ENCODE measurements at places on chromosomes 2 and 18.

DNA sequence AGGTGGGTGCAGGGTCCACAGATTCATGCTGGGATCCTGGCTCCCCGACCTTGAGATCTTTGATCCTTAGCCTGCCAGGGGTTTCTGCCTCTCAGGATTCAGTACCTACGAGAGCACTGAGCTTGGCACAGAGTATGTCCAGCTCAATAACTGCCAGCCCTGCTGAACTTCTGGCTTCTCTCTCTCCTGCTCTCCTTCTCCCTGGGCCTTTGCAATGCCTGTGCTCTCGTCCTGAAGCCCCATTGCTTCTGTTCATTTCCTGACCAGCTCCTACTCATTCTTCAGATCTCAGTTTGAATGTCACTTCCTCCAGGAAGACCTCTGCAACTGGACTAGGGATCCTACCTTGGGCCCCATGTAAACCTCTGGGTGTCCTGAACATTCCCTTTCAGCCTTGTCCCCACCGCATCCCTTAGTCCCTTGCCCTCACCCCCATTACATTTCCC, 113.8 kb upstream of the HAAO start:
- H3K36me3 ChIP-seq = no peaks in the 10 kb centered on the region
- no peak overlapping the region for H3K4me3 ChIP-seq
- H3K27ac ChIP-seq = no peak overlapping the region
- peaks cover 43% of the 10 kb centered on the region for H3K27me3 ChIP-seq

DNA sequence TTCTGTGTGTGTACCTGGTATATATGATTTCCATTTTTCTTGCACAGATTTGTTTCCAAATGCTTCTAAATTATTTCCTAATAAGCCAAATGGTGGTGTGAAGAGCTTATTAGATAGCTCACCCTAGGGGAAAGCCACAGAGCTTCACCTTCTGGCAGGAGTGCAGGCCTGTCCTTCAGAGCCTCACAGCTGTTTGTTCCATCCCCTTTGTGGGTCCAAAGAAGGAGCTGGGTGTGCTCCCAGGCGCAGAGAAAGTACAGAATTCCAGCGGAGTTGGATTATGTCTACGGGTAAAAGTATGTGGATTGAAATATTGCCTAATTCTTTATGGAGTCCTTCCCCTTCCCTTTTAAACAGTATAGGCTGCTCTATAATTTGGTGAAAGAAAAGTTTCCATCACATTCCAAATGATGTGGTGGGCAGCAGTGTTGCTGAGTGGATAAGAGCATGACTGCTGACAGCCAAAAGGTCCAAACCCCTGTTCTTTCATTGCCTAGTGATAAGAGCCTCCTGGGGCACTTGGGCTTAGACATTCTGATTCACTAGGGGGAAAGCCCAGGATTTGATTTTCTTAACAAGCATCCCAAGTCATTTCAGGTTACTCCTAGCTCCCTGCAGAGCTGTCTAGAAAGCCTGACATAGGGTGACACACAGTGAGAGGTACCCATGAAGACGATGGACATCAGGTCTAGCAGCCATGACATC, 86.6 kb downstream of the WDSUB1 start:
- H3K27me3 ChIP-seq = no peaks in the 10 kb centered on the region
- H3K4me3 ChIP-seq = no peak overlapping the region
- DNase-seq = no peak
- H3K36me3 ChIP-seq = no peaks in the 10 kb centered on the region

GRCh38 chr2:25521126-25521525, 152.3 kb downstream of the DTNB start:
- H3K27me3 ChIP-seq = no peaks in the 10 kb centered on the region
- H3K4me1 ChIP-seq = peaks cover 9% of the 10 kb centered on the region
- no peak overlapping the region for H3K4me3 ChIP-seq
- H3K27ac ChIP-seq = no peak overlapping the region
- no peak for DNase-seq

DNA sequence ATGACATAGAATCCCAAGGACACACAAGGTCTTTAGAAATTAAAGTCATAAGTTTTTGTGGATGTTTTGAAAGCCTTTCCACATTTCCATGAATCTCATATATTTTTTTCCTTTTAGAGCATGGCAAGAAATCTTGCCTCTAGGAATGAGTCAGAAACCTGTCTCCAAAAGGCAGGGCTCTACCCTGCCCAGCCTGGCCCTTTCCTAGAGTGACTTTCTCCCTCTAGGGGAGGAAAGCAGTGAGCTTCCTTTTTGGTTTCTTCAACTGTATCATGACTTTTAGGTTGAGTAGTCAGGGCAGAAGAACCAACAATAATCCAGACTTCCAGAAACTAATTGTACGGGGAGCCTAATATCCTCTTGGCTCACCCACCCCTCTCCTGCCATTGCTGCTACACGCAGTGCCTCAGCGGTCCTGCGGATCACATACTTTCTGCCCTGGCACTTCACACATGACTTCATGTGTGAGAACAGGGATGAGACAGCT, 300.3 kb downstream of the AGPS start:
- no peaks in the 10 kb centered on the region for H3K4me1 ChIP-seq
- no peak overlapping the region for H3K27ac ChIP-seq
- peaks cover 44% of the 10 kb centered on the region for H3K27me3 ChIP-seq
- H3K36me3 ChIP-seq = no peaks in the 10 kb centered on the region
- no peak overlapping the region for H3K4me3 ChIP-seq
- DNase-seq = no peak

DNA sequence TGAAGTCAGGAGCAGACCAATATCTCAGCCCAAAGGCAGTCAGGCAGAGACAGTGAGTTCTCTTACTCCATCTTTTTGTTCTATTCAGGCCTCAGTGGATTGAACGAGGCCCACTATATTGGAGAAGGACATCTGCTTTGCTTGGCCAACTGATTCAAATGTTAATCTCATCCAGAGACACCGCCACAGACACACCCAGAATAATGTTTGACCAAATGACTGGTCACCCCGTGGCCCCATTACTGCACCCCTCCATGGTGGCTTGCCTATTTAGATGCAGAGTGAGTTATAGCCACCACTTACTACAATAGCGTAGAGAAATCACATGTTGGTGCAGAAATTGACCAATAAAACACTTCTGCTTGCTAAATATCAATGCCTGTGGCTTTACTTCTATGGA, 88.1 kb downstream of the HRH4 start:
- no peaks in the 10 kb centered on the region for H3K4me1 ChIP-seq
- H3K4me3 ChIP-seq = no peak overlapping the region
- no peak for DNase-seq
- H3K27ac ChIP-seq = no peak overlapping the region
- no peaks in the 10 kb centered on the region for H3K27me3 ChIP-seq

- H3K36me3 ChIP-seq = no peaks in the 10 kb centered on the region
- no peak overlapping the region for H3K27ac ChIP-seq
- no peak for DNase-seq
These were observed 96.6 kb upstream of the NRP2 start for GRCh38 chr2:205585449-205586383.

- no peaks in the 10 kb centered on the region for H3K27me3 ChIP-seq
- no peaks in the 10 kb centered on the region for H3K36me3 ChIP-seq
- no peak for DNase-seq
These were observed 18.4 kb upstream of the CAB39 start for GRCh38 chr2:230694241-230694640.

Measured in central memory CD8-positive, alpha-beta T cell (primary cell).